ENCODE measurements at places on chromosomes 7 and 10. TPM values are rescaled to one million over a fixed set of nuclear protein-coding genes. Genes with fewer than 3 reads are reported as not detected.

- DNase-seq: no peak
These were observed 23.2 kb downstream of the BET1 start for GRCh38 chr7:93980744-93981479.

- no peak for DNase-seq
These were observed 242.9 kb downstream of the PTEN start for GRCh38 chr10:88106366-88106765.

DNA sequence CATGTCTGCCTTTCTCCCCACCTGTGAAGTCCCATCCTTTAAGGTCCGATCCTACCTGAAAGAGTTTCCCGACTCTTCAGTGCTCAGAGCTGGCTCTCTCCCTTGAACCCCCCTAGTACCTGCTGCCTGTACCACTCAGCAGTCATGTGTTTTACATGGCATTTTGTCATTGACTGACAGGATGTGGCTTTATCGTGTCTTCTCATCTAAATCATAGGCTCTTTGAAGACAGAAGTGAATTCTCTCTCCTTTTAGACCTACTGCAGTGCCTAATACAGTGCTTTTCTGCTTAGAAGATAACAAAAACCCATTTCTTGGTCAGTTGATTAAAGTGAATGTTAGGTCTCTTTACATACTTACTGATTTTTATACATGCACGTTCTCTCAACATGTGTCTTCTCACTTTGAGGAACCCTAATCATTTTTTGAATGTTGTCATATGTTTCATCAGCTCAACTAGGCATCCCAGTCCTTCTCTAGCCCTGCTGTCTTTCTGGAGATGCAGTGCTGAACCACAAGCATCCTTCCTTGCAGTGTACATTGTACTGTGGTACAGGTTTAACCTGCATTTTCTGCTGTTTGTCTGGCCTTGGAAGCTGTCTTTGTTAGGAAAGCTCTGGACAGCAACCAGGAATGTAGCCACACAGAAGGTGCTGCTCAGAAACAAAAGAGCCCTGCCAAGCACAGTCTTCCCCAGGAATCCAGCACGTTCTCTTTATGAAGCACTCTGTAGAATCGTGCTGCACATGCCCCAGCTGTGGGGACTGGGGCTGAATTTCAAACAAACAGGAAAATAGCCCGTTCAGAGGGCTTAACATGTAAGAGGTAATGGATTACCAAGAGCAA is 28.1 kb upstream of the LRRC4 start:
- DNase-seq: no peak

- no peak for DNase-seq
These were observed 53.3 kb upstream of the RABGEF1 start for GRCh38 chr7:66687186-66687585.

Gene SMKR1
- not detected for total RNA-seq

Gene CFAP69
- total RNA-seq: 1.3 TPM

DNA sequence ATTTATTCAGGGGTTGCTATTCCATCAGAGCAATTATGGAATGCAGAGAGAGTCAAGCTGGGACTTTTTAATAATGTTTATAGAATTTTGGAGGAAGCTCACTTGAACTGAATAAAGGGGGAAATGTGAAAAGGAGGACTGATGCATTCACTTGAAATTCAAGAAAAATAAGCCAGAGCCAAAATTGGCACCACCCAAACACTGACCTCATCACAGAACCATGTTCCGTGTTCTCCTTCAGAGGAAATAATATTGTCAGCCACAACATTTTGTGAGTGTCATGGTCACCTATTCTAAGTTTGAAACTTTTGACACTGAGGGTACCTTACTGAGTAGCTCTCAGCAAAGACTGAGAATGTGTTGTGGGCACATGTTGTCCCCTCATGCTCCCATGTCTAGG is 207.0 kb downstream of the ANK3 start:
- DNase-seq: no peak

Gene FAM221A
- 2.3 TPM for total RNA-seq

- no peak for DNase-seq
These were observed 96.5 kb downstream of the PFKFB3 start for GRCh38 chr10:6299234-6299633.

DNA sequence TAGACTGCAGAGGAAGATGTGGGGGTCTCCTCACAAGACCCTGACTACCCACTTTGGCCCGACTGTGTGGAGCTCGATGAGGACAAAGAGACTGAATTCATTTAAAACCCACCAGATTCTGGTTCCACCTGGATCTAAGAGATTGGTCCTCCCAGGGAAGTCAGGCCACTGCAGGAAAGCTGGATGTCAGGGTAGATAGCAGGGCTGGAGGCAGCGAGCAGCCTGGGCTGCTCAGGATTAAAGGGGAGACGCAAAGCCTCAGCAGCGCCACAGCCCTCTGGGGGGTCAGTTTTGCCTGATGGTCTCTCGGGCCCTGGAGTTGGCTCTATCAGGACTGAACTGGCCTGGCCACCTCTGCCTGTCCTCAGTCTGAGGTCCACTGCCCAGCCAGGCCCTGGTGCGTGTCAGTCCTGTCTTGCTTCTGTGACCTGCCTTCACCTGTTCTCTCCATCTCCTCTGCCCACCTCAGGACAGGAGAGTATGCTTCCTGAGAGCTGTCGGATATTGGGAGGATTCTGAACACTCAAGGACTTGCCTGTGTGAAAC is 12.2 kb upstream of the KLRG2 start:
- no peak for DNase-seq

- peak; percentile 42 for DNase-seq
These were observed 1.2 kb upstream of the INPP5A start for GRCh38 chr10:132536241-132536876.

Gene NACAD
- total RNA-seq: 4.7 TPM

GRCh38 chr7:7821517-7821916 is 103.1 kb upstream of the RPA3 start:
- DNase-seq: no peak

DNA sequence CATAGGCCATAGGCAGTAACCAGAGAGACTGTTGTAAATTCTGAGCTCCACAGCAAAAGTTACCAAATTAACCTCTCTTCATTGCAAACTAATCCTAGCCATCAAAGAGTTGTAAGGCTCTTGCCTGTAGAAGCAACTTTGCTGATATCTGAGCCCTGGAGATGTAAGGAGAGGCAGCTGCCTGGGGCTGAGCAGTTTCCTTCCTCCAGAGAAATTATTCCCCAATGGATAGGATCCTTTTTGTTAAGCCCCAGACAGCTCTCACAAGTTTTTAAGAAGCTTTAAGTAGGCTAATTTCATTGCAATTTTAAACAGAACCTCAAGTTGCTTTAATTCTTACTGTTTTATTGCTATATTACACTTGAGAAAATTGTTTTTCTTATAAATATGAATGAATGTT is 211.1 kb downstream of the GALNT17 start:
- no peak for DNase-seq

Gene C1QL3
- not detected for total RNA-seq

GRCh38 chr10:52951824-52952223 is 179.2 kb upstream of the MBL2 start:
- DNase-seq: no peak

DNA sequence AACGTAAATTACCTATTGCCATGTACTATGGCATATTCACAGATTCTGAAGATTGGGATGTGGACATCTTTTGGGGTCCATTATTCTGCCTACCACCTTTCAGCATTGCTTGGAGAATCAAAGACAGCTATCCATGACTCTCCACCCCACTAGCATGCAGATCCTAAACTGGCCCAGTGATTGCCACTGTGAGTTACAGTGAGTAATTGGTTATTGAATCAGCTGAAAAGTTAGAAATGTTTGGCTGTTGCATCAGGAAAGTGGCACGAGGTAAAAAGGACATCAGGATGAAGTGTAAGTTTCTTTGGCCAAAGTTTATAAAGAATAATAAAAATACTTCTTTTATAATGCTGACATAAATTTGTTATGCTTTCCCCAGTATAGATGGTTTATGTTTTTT is 148.2 kb upstream of the ETV1 start:
- no peak for DNase-seq

Gene CCDC136
- 5.2 TPM for total RNA-seq

- no peak for DNase-seq
These were observed 132.8 kb downstream of the ZEB1 start for GRCh38 chr10:31451766-31452165.

GRCh38 chr10:103657061-103657591 is 163.6 kb downstream of the NEURL1 start:
- no peak for DNase-seq

- no peak for DNase-seq
These were observed 152.3 kb upstream of the LANCL2 start for GRCh38 chr7:55212838-55213237.

Gene CPN1
- not detected for total RNA-seq

Gene TRRAP
- 13.7 TPM for total RNA-seq

Gene NPC1L1
- 0.13 TPM for total RNA-seq

Gene SLC26A3
- total RNA-seq: not detected

DNA sequence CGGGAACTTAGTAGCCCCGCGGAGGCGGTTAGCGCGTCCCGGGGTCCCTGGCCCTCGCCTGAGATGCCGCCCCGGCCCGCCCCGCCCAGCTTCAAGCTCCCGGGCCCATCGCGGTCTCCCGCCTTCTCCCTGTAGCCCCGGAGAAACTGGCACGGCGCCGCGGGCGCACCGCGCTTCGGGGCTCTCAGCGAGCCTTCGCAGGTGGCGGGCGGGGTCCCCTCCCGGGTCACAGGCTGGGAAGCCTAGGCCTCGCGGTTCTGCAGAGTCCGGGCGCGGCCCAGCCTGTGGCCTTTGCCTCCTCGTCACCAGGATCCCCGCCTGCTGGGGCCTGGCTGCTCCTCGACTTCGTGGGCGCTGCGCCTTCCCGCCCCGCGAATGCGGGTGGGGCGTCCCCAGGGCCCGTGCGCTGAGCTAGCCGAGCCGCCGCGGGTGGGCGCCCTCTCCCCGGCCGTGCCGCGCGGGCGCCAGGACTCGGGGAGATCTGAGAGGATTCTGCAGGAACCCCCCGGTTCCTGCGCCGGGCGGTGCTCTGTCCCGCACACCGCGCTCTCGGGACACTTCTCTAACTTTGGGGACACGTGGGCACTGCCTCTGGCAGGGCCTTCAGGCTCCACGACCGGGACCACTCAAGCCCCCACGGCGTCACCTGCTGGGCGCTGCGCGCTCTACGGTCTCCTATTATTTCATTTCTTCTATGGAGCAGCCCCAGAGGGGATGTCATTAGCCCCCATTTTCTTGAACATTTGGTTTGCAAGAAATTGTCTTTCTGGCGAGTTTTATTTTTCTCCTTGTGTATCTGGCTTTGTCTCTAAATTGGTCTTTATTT is 682 bp upstream of the RGS10 start:
- DNase-seq: peak; percentile 70

GRCh38 chr7:132001146-132001545 is 444.7 kb upstream of the PODXL start:
- no peak for DNase-seq

DNA sequence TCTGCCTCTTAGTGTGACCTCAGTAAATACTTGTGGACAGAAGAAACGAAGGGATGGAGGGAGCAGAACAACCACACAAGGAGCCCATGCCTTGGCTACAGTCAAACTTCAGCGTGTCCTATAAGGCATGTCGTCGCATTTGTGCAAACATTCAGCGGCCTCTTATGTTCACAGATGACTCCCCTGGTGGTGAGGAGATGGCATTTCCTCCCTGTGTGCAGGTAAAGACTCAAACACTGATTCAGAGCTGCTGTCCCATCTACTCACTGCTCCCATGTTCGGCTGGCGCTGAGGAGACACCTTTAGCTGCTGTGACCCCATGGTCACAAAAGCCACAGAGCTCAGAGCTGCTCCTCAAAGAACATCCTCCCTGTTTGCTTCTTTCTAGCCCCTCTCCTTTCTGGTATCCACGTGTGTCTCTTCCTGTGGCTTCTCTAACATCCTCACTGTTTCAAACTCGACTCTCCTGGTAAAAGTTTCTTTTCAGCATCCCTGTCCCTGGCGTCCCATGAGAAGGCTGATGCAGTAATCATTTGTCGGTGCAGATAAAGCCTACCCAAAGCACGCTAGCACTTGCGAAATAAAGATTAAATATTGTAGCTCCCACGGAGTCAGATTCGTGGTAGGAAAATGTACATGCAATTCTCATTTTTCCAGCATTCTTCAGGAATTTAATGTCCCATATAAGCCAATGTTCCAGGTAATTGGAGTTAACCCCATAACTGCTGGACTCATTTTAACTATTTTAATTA is 124.9 kb upstream of the NEBL start:
- DNase-seq: no peak

All from Right ventricle myocardium superior (tissue), 1 donor.